ENCODE measurements at places on chromosomes 4 and X.

DNA sequence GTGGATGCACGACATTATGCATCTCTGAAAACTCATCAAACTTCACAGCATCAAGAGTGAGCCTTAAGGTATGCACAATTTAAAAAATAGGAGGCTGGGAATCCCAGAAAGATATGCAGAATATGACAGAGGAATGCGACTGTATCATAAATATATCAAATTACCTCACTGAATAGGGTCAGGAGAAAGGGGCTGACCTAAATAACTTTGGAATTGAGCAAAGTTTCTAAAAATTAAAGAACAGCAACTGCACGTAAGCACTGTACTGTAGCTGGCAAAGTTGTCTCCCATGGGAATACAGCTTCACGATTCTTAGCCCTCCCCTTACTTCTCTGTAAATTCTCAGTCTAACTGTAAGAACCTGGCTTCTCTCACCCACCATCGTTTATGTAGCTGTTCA lies 397.4 kb upstream of the ZFP42 start:
- DNase-seq: no peak

- DNase-seq: no peak
Observed at GRCh38 chr4:168605411-168605810, 108.6 kb downstream of the PALLD start.

GRCh38 chr4:152534541-152535359 lies 1.1 kb downstream of the FBXW7 start:
- no peak for DNase-seq

- no peak for DNase-seq
Observed at GRCh38 chr4:5036239-5036638, 15.0 kb upstream of the STK32B start.

- no peak for DNase-seq
Observed at GRCh38 chr4:6747294-6748051, 31.5 kb downstream of the BLOC1S4 start.

GRCh38 chr4:14049946-14050345 lies 422.4 kb upstream of the BOD1L1 start:
- no peak for DNase-seq

Data from anterior cingulate cortex (tissue), 58 donors.